Stimulated activated CD4-positive, alpha-beta T cell treated with anti-CD3 and anti-CD28 coated beads, Interleukin-4, amount 100 ng/mL, for 48 hours (primary cell): ENCODE measurements at places on chromosomes 16 and 17.

- no peak for DNase-seq
Measured at GRCh38 chr16:55542459-55543082, 23.9 kb upstream of the CAPNS2 start.

DNA sequence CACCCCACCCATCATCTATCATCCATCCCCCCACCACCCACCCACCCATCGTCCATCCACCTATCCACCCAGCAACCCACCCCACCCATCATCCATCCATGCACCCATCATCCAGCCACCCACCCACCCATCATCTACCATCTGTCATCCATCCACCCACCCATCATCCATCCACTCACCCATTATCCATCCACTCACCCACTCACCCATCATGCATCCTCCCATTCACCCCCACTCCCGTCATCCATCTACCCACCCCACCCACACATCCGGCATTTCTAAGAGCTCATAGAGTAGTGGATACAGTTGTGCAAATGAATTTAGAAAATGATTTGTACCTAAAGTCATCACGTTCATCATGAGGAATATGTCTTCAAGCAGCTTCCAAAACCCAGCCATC is 405.1 kb downstream of the SNX29 start:
- DNase-seq: no peak

DNA sequence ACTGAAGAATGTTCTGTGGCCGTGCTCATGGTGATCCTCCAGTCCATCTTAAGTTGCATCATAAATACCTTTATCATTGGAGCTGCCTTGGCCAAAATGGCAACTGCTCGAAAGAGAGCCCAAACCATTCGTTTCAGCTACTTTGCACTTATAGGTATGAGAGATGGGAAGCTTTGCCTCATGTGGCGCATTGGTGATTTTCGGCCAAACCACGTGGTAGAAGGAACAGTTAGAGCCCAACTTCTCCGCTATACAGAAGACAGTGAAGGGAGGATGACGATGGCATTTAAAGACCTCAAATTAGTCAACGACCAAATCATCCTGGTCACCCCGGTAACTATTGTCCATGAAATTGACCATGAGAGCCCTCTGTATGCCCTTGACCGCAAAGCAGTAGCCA is 36.8 kb upstream of the KCNJ2 start:
- no peak for DNase-seq

- DNase-seq: no peak
Measured at GRCh38 chr17:50884439-50885311, 18.5 kb upstream of the TOB1 start.
